ENCODE measurements at places on chromosomes 3 and 15.

DNA sequence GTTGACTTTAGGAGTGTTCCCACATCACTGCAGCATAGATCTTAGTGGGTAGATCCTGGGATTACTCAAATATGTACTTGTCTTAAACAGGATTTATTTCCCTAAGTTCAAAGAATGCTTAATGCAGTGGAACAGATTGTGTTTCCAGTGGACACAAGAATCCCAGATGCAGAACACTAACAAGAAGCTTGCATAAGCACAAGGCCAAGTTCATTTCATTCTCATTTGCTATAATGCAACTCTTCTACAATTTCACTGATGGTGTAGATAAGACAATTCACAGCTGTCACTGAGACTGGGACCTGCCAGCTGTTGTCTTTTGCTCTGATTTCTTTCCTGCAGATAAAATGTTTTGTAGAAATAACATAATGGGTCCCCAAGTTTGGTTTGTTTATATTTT, 225.6 kb downstream of the NFKBIZ start:
- peak; percentile 67 for DNase-seq

GRCh38 chr3:44478055-44478468, 592 bp upstream of the ZNF445 start:
- DNase-seq, result no peak

- no peak for DNase-seq
Observed at GRCh38 chr15:76075046-76075445, 15.3 kb downstream of the TMEM266 start.

DNA sequence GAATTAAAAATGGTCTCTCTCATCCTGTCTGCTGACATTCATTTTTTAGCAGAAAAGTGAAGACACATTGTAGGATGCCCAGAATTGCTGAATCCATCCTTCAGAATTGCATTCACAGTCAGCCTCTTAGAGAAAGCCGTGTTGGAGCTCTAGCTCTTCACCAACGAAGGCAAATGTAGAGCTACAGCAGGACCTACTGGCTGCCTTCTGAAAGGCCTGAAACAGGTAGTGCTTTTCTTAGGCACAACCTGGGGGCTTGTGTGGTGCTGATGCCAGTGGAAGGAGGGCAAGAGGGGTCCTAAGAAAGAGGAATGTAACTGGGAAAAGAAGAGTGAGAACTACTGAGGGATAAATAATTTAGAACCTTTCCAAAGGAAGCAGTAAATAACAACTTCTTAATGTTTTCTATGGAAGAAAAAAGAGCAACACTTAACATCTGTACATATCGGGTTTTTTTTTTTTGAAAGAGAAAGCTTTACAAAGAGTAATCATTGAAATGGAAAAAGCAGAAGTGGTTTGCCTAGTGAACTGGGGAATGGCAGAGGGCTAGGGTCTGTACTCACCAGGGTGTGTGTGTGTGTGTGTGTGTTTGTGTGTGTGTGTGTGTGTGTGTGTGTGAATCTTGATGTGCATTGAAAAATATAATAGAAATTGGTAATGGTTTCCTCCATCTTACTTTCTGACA, 297.8 kb downstream of the SATB1 start:
- no peak for DNase-seq

GRCh38 chr3:62335196-62335595, 38.2 kb downstream of the FEZF2 start:
- DNase-seq, result peak; percentile 32

DNA sequence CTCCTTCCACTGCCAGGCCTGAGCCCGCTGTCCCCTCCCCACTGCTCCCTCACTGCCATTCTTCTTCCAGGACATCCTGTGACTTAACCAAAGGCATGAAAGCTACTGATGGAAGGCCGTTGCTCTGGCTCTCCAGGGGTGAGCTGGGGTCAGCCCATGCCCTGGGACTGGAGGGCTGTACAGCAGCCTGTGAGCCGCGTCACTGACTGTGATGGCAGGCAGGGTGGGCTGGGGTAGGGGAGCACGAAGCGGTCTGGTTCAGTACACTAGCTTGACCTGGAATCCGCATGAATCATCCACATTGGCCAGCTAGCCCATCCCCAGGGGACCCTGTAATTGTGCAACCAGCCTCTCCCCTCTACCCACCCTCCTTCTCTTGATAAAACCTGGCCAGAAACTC, 30.8 kb downstream of the CORO2B start:
- no peak for DNase-seq

GRCh38 chr3:46429671-46430070, 22.6 kb downstream of the CCRL2 start:
- no peak for DNase-seq

DNA sequence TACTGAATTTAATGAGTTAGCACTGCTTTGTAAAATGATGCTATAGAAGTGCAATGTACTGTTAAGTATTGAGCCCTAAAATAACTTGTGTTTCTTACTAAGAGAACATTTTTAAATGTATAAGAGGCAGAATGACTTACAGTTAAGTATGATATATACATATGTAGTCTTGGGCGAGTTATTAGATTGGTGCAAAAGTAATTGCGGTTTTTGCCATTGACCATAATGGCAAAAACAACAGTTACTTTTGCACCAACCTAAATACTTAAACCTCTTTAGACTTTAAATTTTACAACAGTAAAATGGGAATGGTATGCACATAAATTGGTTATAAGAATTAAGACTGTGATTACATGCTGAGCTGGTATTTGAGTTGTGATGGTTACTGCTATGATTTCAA, 79.8 kb downstream of the CNTN3 start:
- no peak for DNase-seq

DNA sequence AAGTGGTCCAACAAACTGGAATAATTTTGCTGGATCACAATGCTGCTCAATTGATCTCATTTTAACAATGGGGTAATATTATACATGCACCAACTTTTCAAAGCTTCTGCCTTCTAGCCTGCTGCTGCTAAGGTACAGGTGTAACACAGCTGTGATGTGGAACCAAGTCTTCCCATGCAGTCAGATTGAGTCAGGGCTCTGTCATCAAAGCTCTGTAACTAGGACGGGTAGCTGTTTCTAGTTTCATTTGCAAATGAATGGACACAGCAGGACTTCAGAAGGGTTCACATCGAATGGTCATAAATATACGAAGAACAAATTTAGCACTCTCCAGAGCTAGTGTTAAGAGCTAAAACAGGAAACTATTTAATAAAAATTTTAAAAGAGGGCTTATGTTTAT, 189.2 kb downstream of the USP13 start:
- DNase-seq, result no peak

GRCh38 chr3:50358355-50358910, 888 bp downstream of the TMEM115 start:
- DNase-seq, result no peak

- no peak for DNase-seq
Observed at GRCh38 chr3:193780810-193781478, 187.9 kb downstream of the OPA1 start.

DNA sequence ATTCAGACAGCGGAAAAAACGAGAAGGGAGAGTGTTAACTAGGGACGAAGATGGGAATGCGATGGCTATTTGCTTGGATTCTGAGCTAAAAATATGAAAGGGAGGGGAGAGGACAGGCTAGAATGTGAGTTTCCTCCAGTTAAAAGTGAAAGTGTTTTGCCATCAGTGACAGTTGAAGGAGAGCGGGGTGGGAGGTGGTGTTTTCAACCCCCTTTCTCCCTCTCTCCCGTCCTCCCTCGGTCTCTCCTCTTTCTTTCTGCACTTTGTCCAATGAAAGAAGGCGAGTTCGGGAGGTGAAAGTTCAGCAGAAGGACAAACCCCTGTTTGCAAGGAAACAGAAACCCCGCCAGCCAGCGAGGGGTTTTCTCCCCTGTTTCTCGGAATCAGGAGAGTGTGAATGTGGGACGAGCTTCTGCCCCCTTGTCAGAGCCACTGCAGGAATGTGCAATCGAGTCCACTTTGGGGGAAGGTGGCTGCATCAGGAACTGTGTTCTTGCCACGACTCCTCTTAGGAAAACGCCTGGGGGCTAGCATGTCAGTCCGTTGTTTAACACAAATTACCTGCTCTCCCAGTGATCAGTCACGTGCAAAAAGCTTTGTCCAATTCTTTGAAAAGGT, 975 bp upstream of the FOXP1 start:
- DNase-seq, result peak; percentile 36

- no peak for DNase-seq
Observed at GRCh38 chr3:120572027-120572426, 24.1 kb upstream of the NDUFB4 start.

GRCh38 chr3:42503957-42504333, 1.5 kb downstream of the VIPR1 start:
- no peak for DNase-seq

GRCh38 chr3:59127071-59127470, 77.2 kb upstream of the CFAP20DC start:
- DNase-seq, result no peak

- no peak for DNase-seq
Observed at GRCh38 chr3:69755795-69756194, 16.5 kb downstream of the MITF start.

DNA sequence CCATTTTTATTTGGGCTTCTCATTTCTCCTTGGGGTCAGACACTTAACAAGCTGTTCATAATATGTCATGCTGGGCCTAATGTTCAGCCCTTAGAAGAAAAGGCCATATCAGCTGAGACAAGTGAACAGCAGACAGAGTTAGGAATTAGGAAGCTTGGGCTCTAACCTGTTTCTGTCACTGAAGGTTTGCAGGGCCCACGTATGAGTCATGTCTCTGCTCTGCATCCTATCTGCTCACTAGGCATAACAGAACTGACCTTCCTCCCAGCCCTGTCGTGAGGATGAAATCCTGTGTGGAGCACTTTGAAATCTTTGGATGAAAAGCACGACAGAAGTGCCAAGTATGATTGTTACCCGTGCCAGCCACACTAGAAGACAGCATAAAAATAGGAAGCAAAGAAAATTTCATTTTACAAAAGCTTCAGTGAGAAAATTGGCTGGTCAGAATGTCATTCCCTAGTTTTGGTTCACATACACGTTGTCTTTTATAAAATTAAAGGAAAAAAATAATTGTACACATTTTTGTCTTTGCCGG, 26.5 kb upstream of the CD47 start:
- no peak for DNase-seq

DNA sequence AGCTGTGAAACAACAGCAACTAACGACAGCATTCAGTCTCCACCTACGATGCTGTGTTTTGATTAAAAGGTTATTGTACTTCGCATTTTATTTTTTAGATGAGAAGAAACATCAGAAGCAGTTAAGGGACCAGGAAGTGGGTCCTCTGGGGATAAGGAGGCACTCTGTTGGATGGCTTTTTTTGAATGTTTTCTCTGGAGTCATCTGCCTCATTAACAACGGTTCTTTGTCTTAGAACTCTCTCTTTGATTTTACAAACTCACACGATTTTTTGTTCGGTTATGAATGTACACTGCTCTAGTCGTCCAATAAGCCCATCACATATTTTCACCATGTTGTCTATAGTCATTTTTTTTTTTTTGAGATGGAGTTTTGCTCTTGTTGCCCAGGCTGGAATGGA, 36.0 kb upstream of the ARPIN start:
- DNase-seq, result no peak

GRCh38 chr3:173044998-173045397, 96.0 kb downstream of the SPATA16 start:
- DNase-seq, result no peak

DNA sequence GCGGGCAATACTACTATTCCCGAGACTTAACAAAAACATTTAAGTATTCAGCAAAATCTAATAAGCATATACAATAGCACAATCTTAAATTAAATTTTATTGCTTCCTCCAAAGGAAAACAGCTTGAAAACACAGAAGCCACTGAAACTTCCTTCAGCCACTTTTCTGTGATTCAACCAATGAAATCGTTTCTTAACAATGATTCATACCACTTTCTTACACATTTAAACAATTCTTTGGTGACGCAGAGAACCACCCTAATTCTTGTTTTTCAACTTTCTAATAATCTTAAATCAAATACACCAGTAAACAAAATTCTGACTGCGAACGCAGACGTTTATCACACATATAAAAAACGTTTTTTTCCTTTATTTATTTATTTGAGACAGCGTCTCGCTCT, 4.1 kb downstream of the TJP1 start:
- no peak for DNase-seq

- peak; percentile 96 for DNase-seq
Observed at GRCh38 chr3:129690406-129690805, 83.9 kb upstream of the PLXND1 start.
